ENCODE measurements at places on chromosomes 3 and 15. TPM values are rescaled to one million over a fixed set of nuclear protein-coding genes. Genes with fewer than 3 reads are reported as not detected.

The TRAIP gene
- 7.5 TPM for polyA plus RNA-seq

The GOLGA8S gene
- polyA plus RNA-seq, result not detected

The HHATL gene
- not detected for polyA plus RNA-seq

The CYP19A1 gene
- not detected for polyA plus RNA-seq

The SHF gene
- polyA plus RNA-seq, result 50.6 TPM

The SLC27A2 gene
- 3.5 TPM for polyA plus RNA-seq

The NOX5 gene
- not detected for polyA plus RNA-seq

The MTFMT gene
- polyA plus RNA-seq, result 14.4 TPM

The PATL2 gene
- polyA plus RNA-seq, result not detected

The PPP1R2 gene
- 113 TPM for polyA plus RNA-seq

The PAQR5 gene
- not detected for polyA plus RNA-seq

The GOLGA8M gene
- polyA plus RNA-seq, result not detected

The BFSP2 gene
- not detected for polyA plus RNA-seq

The CILP gene
- polyA plus RNA-seq, result 1.4 TPM

The CHCHD6 gene
- polyA plus RNA-seq, result 102 TPM

The IL17RD gene
- 14.8 TPM for polyA plus RNA-seq

The DISP2 gene
- 26.0 TPM for polyA plus RNA-seq

The CPN2 gene
- polyA plus RNA-seq, result not detected

The DNAJC19 gene
- polyA plus RNA-seq, result 76.0 TPM

The CYP11A1 gene
- not detected for polyA plus RNA-seq

The CLRN1 gene
- 0.18 TPM for polyA plus RNA-seq

The DOCK3 gene
- polyA plus RNA-seq, result 18.7 TPM

The BTLA gene
- polyA plus RNA-seq, result not detected

The STRIT1 gene
- polyA plus RNA-seq, result 1.1 TPM

The FOXB1 gene
- not detected for polyA plus RNA-seq

The SPTBN5 gene
- 0.04 TPM for polyA plus RNA-seq

The TMEM108 gene
- polyA plus RNA-seq, result 2.9 TPM

The STX19 gene
- polyA plus RNA-seq, result not detected
